ENCODE measurements at places on chromosomes 11 and 22.

DNA sequence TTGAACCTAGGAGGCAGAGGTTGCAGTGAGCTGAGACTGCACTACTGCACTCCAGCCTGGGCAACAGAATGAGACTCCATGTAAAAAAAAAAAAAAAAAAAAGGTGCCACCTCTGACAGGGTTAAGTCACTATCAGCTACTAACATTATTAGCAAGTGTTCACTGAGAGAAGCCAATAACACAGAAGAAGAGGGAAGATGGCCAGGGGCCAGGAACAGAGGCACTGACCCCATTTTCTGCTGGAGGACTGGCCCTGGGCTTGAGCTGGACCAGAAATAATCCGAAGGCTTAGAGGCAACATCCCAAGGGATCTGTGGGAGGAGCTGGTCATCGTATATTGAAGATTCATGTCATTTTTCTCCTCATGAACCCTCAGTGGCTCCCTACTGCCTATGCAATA is 5.0 kb downstream of the SLC5A1 start:
- no peaks in the 10 kb centered on the region for H3K36me3 ChIP-seq
- no peak overlapping the region for H3K27ac ChIP-seq
- no peak for DNase-seq
- H3K4me1 ChIP-seq = peaks cover 14% of the 10 kb centered on the region
- peaks cover 79% of the 10 kb centered on the region for H3K27me3 ChIP-seq

DNA sequence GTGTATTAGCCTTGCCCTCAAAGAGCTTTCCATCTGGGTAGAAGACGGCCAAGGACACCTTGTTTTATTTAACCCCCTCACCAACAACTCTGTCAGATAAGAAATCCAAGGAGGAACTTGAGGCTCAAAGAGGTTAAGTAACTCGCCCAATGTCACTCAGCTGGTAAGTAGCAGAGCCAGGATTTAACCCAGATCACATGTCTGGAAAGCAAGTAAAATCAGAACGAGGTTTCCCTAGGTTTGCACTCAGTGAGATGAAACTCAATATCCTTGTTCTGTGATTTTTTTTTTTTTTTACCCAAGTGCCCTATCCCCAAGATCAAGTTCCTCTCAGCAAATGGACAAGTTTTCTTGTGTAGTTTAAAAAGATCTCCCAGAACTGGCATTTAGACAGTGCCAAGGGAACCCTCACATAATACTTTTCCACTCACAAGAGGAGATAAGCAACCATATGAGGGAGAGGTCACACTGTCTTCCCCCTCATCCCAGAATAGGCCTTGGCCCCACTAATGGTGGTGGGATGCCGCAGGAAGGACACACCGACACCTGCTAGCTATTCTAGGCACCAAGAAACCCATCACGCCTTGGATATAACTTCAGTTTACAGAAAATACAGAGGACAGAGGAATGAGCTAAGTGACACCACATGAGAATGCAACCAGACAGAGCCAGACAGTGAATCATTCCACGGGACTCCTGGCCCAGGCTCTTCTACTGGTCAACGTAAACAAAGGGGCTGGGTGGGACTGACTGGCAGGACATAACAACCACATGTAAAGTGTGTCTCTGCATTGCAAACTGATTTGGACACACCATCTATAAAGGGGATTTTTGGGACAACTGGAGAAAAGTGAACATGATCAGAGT is 8.6 kb upstream of the ARAP1 start:
- no peak overlapping the region for H3K27ac ChIP-seq
- H3K36me3 ChIP-seq = no peaks in the 10 kb centered on the region
- DNase-seq = no peak
- no peaks in the 10 kb centered on the region for H3K27me3 ChIP-seq
- no peak overlapping the region for H3K4me3 ChIP-seq
- H3K4me1 ChIP-seq = peaks cover 15% of the 10 kb centered on the region

- no peak overlapping the region for H3K4me3 ChIP-seq
- DNase-seq = no peak
- peaks cover 23% of the 10 kb centered on the region for H3K27me3 ChIP-seq
- no peaks in the 10 kb centered on the region for H3K36me3 ChIP-seq
Measured at GRCh38 chr11:120216426-120217102, 5.7 kb downstream of the OAF start.

- peaks cover 73% of the 10 kb centered on the region for H3K36me3 ChIP-seq
- H3K4me1 ChIP-seq = peaks cover 4% of the 10 kb centered on the region
- no peak overlapping the region for H3K4me3 ChIP-seq
- no peaks in the 10 kb centered on the region for H3K27me3 ChIP-seq
- no peak for DNase-seq
Measured at GRCh38 chr11:121563003-121563402, 110.2 kb upstream of the SORL1-AS1 start.

DNA sequence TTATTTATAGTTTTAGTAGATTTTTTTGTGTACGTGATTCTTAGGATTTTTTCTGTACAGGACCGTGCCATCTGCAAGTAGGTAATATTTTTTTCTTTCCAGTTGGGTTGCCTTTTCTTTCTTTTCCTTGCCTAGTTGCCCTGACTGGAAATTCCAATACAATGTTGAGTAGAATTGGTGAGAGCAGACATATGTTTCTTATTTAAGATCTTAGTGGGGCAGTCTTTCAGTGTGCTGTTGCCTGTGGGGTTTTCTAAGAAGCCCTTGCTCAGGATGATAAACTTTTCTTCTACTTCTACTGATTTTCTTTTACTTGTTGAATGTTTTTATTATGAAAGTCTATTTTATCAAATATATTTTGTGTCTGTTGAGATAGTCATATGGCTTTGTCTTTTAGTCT is 33.0 kb downstream of the ATXN10 start:
- no peak overlapping the region for H3K4me3 ChIP-seq
- no peaks in the 10 kb centered on the region for H3K27me3 ChIP-seq
- H3K4me1 ChIP-seq = peaks cover 14% of the 10 kb centered on the region
- no peak for DNase-seq
- no peak overlapping the region for H3K27ac ChIP-seq

Measured in activated CD4-positive, alpha-beta T cell treated with anti-CD3 and anti-CD28 coated beads, Interleukin-2, amount 10 ng/mL, durations not matched to agents 7 days and 5 days (primary cell).